Esophagus mucosa (tissue), 1 donor: ENCODE measurements at places on chromosomes 5 and 9.

DNA sequence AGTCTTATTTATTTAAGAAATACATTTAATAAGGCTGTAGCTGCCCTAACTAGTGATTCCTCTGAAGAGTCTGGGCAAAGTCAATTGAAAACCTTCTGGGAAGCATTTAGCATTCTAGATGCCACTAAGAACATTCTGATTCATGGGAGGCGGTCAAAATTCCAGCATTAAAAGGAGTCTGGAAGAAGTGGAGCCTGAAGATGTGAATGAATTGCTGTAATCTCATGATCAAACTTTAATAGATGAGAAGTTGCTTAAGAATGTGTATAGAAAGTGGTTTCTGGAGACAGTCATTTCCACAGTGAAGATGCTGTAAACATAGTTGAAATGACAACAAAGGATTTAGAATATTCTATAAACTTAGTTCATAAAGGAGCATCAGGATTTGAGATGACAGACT is 61.4 kb downstream of the WDR41 start:
- no peak for ATAC-seq

- ATAC-seq: no peak
Measured at GRCh38 chr9:123191260-123191659, 77.1 kb downstream of the STRBP start.

- ATAC-seq: no peak
Measured at GRCh38 chr5:80184235-80185023, 71.4 kb downstream of the SERINC5 start.

- ATAC-seq: no peak
Measured at GRCh38 chr5:67050635-67051034, 146.0 kb downstream of the CD180 start.

DNA sequence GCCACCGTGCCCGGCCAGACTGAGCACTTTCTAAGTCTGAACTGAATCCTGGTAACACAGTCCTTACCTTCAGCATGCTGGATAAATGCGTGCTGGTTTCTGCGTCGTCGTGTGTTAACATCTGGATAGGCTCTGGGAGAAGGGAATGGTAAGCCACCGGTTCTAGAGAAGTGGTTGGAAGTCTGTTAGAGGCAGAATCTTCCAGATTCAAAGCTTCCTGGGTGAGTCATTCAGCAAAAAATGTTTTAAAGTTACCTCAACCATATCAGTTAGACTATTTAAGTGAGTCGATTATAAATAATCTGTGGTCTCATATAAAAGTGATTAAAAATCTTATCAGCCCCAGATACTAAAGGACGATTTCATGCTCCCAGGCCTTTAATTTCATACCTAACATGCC is 256.5 kb upstream of the NFIL3 start:
- ATAC-seq: no peak

DNA sequence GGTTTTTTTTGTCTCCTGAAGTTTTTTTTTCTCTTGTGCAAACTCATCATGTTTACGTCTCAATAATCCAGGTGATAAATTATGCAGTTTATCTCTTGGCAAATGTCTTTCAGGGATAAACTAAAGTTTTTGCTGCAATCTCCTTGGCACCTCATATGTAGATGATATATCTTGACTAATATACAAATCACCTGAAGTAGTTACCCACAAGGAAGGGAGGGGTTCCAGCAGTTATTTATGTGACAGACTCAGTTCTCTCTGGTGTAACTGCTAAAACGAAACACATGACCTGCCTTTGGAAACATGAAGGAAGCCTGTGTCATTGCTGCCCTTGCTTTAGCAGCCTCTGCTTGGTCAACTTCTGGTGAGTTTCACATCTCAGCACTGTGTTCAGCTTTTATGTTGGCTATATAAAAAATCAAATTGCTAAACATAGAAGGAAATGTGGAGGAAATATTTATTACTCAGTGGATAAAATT is 39.3 kb upstream of the KIAA1958 start:
- ATAC-seq: peak; percentile 88

DNA sequence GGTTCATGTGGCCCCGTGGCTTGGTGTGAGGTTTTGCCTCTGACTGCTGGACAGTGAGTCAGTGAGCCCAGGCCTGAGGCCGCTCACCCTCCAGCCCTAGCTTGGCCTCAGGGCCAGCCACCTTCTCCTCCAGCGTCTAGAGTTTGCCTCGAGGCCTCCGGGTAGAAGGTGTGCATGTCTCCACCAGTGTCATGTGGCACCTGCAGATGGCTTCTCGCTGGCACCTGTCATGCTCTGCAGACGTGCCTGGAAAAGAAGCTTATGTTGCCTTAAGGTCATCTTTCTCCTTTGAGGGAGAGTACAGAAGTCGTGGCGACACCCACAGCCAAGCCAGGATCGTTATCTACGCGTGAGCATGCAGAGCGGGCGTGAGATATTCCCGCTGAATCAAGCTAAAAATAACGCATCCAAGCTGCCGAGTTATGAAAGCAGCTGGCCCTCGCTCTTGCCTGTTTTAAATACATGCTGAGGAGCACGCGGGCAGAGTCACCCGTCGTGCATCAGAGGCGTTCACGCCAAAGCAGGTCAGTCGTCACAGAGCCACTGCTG is 79.7 kb upstream of the FCN2 start:
- ATAC-seq: no peak

DNA sequence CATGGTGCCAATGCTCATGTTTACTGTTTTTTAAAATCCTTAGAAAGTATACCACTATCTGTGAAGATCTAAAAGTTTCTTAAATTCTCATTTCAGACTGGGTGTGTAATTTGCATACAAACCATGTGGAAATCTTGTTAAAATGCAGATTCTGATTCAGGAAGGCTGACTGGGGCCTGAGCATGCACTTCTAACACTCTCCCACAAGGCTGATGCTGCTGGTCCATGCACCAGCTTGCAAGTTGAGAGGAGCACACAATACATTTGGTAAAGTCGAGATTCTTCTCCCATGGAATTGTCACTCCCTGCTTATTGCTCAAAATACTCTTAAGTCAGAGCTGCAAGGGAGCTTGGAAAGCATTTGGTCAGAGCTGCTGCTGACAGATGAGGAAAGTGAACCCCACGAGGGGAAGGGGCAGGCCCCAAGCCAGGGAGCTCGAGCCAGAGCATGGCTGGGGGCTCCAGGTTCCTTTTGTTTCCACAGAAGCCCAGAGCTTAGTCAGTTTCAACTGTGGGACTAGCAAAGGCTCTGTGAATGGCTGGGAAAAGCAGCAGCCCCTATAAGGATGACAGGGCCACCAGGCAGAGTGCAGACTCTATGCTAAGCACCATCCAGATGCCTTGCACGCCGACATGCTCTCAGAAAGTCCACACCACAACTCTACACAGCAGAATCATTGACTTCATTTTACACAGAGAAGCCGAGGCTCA is 93.5 kb upstream of the HAND1 start:
- ATAC-seq: no peak

- no peak for ATAC-seq
Measured at GRCh38 chr5:40474250-40474649, 205.5 kb upstream of the PTGER4 start.

DNA sequence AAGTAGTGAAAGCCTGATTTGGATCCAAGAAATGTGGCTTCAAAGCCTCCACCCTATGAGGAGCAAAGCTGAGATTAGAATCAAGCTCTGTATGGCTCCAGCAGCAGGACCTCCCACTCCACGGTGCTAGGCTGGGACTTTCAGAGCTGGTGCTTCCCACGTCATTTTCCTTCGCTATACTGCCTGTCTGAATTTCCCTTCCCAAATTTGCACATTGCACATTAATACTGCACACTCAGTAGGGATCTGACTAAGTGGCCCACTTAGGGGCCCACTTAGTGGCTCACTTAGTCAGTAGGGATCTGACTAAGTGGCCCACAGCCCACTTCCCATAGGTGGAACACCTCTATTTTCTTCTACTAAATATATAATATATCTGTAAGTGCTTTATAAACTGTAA is 14.1 kb upstream of the SPDL1 start:
- no peak for ATAC-seq

DNA sequence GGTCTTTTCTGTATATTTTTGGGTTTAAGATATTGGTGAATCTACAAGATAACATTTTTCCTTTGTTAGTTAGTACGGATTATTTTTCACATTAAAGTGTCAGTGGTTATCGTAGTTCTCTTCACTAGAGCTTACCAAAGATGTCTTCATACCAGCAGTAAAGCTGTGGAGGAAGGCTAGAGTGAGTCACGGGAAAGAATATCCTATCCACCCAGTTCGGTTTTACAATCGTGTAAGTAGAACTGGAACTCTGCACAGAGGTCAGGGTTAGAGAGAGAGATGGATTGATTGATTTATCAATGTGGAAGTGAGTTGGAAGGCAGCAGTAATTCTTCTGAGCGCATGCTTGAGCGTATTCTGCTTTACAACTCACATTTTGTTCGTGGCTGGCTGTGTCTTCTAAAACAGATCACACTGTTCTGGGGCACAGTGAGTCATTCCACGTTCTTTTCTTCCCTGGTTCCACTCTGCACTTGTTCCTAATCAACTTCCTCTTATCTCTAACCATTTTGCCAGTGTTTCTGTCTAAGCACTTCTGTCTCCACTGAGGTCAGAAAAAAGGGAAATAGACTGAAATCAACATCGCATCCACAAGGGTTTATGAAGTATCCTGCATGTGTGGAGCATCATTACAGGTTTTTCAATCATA is 86.5 kb upstream of the ARRDC3 start:
- no peak for ATAC-seq

DNA sequence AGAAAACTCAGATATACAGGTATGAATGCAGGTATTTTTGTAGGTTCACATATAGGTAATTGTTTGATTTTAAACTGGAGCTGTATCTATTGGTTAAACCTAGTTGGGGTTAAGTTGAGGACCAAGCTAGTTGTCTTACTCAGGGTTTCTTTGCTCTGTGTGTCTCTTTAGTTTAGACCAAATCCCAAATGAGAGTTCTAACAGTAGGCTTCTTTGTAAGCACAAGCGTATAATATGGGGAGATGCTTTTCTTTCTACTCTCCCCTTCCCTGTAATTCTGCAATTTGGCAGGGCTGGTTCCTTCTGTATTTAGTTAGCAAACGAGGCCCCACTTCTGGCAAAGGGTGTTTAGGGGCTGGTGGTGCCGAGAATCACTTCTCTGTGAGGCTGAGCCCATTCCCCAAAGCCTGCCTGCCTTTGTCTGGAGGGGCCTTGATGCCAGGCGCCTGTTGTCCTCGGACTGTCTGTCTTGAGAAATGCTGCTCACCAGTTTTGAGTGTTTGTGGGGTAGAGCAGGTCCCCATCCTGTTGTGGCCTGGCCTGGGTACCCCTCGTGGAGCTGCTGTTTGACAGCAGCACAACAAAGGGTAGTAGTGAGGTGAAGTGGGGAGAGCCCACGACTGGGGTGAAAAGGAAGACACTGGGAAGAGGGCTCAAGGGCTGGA is 259.3 kb downstream of the FANCC start:
- ATAC-seq: no peak

DNA sequence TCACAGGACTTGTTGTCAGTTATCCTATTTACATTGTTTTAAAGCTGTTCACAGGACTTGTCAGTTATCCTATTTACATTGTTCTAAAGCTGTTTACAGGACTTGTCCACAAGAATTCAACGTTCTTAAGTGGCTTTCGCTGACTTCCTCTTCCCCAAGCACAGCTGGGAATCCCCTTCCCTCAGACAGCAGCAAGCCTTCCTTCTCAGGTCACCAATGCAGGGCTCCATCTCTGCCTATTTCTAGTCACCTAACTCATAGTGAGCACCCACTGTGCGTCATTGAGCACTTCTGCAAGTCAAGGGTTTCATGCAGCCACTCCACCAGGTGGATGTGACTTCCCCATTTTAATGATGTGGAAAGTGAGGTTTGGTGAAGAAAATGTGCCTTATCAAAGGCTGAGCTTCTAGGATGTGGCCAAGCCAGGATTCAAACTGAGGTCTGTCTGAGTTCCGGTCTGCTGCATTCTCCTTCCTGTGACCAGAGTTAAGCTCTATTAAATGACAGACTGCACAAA is 109.8 kb upstream of the ZNF462 start:
- ATAC-seq: no peak

DNA sequence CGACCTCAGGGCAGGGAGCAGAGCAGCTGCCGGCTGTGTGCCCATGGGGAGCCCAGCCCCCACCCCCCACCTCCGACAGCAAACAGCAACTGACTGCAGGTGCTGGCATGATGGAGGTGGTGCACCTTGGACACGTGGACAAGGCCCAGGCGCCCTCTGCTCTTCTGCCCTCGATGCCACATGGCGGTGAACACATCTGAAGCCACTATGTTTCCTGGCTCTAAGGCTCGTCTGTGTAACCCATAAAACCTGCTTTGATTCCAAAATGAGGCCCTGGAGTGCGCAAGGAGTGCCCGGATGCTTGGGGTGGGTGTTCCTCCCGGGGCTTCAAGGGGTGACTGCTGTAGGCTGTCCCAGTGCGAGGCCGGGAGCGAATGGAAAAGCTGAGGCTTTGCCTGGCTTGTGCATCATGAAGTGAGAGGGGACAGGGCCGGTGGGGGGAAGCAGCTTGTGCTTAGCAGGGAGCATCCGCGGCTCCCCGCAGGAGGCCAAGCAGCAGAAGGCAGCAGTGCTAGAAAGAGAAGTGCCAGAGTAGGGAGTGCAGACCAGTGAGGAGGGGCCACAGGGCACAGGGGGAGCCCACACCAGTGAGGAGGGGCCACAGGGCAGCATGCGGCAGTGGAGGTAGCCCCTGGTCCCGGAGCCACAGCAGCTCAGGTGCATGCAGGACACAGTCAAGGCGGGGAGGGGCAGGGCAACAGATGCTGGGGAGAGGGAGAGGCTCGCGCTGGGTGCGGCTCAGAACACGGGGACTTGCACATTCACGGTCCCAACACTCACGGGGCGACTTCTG is 30.0 kb downstream of the NKD2 start:
- no peak for ATAC-seq

DNA sequence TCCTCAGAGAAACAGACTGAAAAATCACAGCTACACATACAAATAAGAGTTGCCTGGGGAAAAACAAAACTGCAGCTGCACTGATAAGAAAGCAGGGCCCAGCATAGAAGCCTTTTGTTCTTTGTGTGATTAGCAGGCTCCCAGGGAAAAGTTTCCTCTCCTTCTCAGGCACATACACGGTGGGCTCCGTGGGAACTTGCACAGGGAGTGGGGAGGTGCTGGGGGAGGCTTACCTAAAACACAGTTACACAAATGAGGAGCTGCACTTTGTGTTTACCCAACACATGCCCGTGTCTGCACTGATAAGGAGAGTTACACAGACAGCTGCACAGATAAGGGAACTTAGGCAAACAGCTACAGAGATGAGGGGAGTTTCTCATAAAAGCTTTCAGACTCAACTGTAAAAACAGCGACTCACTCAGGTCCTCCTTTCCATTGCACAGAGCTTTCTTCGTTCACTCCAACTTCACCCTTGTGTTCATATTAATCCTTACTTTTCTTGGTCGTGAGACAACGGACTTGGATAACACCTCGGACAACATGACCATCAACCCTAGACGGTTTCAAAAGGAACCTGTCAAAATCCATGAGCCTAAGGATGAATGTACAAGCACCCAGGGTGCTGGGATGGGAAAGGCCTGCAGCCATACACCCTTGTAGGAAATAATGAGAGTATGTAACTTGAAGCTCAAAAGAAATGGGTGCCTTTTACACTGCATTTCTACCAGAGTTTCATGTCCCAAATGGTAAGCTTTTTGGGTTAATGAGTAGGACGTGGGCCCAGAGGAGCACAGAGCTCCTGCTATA is 50.8 kb downstream of the SERINC5 start:
- ATAC-seq: no peak

- ATAC-seq: no peak
Measured at GRCh38 chr9:20398536-20399338, 223.6 kb downstream of the MLLT3 start.

GRCh38 chr5:89697581-89697980 is 712.0 kb downstream of the CETN3 start:
- ATAC-seq: no peak
